Effector memory CD4-positive, alpha-beta T cell (primary cell): ENCODE measurements at places on chromosomes 3 and 15.

- H3K27me3 ChIP-seq, result no peaks in the 10 kb centered on the region
- H3K36me3 ChIP-seq, result no peaks in the 10 kb centered on the region
- peak overlapping the region; percentile 78 for H3K27ac ChIP-seq
These were observed 1.2 kb downstream of the MB21D2 start for GRCh38 chr3:192916371-192917027.

GRCh38 chr3:38085311-38085942, 46.4 kb downstream of the DLEC1 start:
- H3K36me3 ChIP-seq, result no peaks in the 10 kb centered on the region
- no peak overlapping the region for H3K27ac ChIP-seq
- no peaks in the 10 kb centered on the region for H3K27me3 ChIP-seq
- H3K4me1 ChIP-seq, result no peaks in the 10 kb centered on the region

GRCh38 chr3:32818970-32819511, 1.2 kb downstream of the TRIM71 start:
- no peaks in the 10 kb centered on the region for H3K36me3 ChIP-seq
- peaks cover 13% of the 10 kb centered on the region for H3K27me3 ChIP-seq
- peaks cover 8% of the 10 kb centered on the region for H3K4me1 ChIP-seq

- no peak overlapping the region for H3K4me3 ChIP-seq
- H3K27me3 ChIP-seq, result peaks cover 12% of the 10 kb centered on the region
- H3K36me3 ChIP-seq, result peaks cover 5% of the 10 kb centered on the region
- peaks cover 23% of the 10 kb centered on the region for H3K4me1 ChIP-seq
These were observed 1.5 kb upstream of the SNX22 start for GRCh38 chr15:64149893-64150578.

DNA sequence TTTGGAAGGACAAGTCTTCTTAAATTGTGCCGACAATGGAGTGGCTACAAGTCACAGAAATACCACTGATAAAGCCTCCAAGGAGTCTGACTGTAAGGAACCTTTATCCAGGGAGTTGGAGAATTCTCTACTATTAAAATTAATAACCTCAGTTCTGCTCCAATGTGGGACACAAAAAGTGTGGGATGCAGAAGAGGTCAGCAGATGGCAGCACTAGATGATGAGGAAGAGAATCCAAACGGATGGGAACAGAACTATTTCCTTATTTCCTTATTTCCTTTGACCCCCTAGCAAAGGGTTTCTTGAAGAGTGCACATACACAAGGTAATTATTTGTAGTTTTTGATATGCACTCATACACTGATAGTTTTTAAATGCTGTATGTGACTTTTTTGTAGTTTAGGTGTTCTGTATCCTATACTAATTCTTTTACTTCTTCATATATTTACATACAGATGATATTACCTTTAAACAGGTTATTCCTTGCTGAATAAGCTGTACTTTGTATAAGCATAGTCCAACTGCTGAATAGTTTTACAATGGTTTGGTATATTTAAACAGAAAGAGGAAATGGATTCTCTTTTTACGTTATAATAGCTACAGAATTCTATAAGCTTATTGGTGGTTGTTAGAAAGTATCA, 25.6 kb upstream of the NLGN1 start:
- no peaks in the 10 kb centered on the region for H3K4me1 ChIP-seq
- no peaks in the 10 kb centered on the region for H3K36me3 ChIP-seq
- no peak overlapping the region for H3K27ac ChIP-seq
- DNase-seq, result no peak
- H3K4me3 ChIP-seq, result no peak overlapping the region

GRCh38 chr3:43223670-43224364, 62.5 kb upstream of the SNRK start:
- no peaks in the 10 kb centered on the region for H3K36me3 ChIP-seq
- H3K27me3 ChIP-seq, result no peaks in the 10 kb centered on the region
- no peak for DNase-seq
- H3K4me3 ChIP-seq, result no peak overlapping the region

- no peak overlapping the region for H3K4me3 ChIP-seq
- DNase-seq, result no peak
- H3K27ac ChIP-seq, result no peak overlapping the region
- H3K4me1 ChIP-seq, result no peaks in the 10 kb centered on the region
- no peaks in the 10 kb centered on the region for H3K27me3 ChIP-seq
- no peaks in the 10 kb centered on the region for H3K36me3 ChIP-seq
These were observed 253.2 kb upstream of the LRTM1 start for GRCh38 chr3:55180936-55181535.

DNA sequence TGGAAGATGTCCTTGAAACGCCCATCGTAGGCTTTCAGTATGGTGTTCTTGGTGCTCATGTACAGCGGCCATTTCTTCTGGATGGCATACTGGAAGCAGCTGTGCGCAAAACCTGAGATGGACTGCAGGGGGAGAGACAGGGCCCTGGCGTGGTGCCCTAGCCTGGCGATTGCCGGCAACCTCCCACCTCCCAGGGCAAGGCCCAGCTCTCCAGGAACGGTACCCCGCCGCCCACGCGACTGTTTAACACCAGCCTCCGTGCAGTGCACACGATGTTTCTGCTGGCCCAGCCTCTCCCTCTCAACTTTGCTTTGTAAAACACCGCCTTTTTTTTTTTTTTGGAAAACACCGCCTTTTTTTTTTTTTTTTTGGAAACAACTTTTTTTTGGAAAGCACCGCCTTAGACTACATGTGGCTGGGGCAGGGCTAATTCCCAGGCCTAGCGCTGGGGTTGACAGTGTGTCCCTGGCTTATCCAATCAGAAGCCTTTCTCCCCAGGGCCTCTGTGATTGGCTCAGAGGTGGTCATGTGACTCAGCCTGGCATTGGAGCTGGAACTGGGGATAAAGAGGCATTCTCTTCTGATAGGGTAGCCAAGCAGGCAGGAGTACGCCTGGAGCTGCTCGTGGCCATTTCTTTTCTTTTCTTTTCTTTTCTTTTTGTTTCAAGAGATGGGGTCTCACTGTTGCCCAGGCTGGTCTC, 14.7 kb downstream of the IDH2 start:
- no peak overlapping the region for H3K4me3 ChIP-seq
- H3K27ac ChIP-seq, result no peak overlapping the region
- peaks cover 51% of the 10 kb centered on the region for H3K36me3 ChIP-seq
- no peak for DNase-seq
- H3K4me1 ChIP-seq, result no peaks in the 10 kb centered on the region

DNA sequence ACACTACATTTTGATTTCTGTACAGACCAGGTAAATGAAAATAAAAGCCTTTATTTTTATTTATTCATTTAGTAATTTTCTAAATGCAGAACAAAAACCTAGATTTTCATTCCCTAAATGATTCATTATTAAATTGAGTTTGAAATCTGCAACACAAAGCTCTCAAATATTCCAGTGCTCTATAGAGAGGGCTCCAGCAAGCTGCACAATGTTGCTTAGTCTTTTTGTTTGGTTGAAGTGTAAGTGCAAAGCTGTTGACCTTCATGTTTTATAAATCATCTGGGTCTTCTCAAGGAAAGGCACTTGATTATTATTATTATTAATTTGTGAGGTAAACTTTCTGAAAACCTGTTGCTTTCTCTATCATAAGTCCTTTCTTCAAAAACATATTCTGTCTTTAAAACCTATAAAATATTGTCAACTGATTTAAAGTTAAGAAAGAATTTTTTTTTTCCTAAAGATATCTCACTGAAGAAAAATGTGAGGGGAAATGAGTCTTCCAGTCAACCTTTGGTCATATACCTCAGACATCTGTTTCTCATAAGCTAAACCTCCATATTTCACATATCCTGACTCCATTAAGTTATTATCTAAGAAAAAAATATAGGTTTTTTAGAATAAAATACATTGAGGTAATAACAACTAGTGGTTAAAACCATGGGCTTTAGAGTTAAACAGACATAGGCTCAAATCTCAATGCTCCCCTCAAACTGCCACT, 100.7 kb downstream of the ZIC4 start:
- no peak for DNase-seq
- no peak overlapping the region for H3K4me3 ChIP-seq
- H3K4me1 ChIP-seq, result no peaks in the 10 kb centered on the region
- H3K27ac ChIP-seq, result no peak overlapping the region
- H3K27me3 ChIP-seq, result no peaks in the 10 kb centered on the region
- H3K36me3 ChIP-seq, result no peaks in the 10 kb centered on the region

- DNase-seq, result no peak
- no peaks in the 10 kb centered on the region for H3K4me1 ChIP-seq
- H3K27ac ChIP-seq, result no peak overlapping the region
- H3K36me3 ChIP-seq, result no peaks in the 10 kb centered on the region
- no peaks in the 10 kb centered on the region for H3K27me3 ChIP-seq
- H3K4me3 ChIP-seq, result no peak overlapping the region
These were observed 46.1 kb upstream of the TMCO5A start for GRCh38 chr15:37888356-37888755.

GRCh38 chr15:64755427-64755940, 19.9 kb downstream of the RBPMS2 start:
- no peaks in the 10 kb centered on the region for H3K27me3 ChIP-seq
- H3K36me3 ChIP-seq, result no peaks in the 10 kb centered on the region
- DNase-seq, result no peak
- no peak overlapping the region for H3K27ac ChIP-seq
- no peaks in the 10 kb centered on the region for H3K4me1 ChIP-seq

- no peak overlapping the region for H3K27ac ChIP-seq
- no peaks in the 10 kb centered on the region for H3K27me3 ChIP-seq
- DNase-seq, result no peak
- no peaks in the 10 kb centered on the region for H3K36me3 ChIP-seq
These were observed 177.7 kb downstream of the ISL2 start for GRCh38 chr15:76514282-76514681.

GRCh38 chr3:167450195-167450594, 23.6 kb downstream of the SERPINI2 start:
- H3K4me3 ChIP-seq, result no peak overlapping the region
- no peak for DNase-seq
- H3K36me3 ChIP-seq, result no peaks in the 10 kb centered on the region
- H3K27ac ChIP-seq, result no peak overlapping the region
- H3K27me3 ChIP-seq, result no peaks in the 10 kb centered on the region
- no peaks in the 10 kb centered on the region for H3K4me1 ChIP-seq

- H3K27ac ChIP-seq, result no peak overlapping the region
- DNase-seq, result no peak
- peaks cover 16% of the 10 kb centered on the region for H3K4me1 ChIP-seq
These were observed 118.2 kb downstream of the ADAM10 start for GRCh38 chr15:58631319-58631718.

DNA sequence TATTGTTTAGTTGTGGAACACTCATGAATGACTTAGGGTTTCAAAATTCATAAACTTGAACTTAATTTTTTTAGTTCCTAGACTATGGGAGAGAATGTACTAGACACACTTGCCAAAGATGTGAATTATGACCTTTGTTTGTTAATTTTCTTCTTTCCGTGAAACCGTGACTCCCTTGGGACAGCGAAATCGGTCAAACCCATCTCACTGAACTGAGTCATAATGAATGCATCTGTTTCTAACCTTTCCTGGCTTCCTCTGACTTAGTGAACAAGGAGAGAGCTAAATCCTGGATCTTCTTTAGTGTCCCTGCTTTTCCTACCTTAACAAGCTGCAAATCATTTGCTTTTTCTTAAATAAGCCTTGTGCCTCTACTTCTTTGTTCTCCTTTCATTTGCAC, 85.5 kb downstream of the LARS2 start:
- H3K27me3 ChIP-seq, result no peaks in the 10 kb centered on the region
- H3K36me3 ChIP-seq, result peaks cover 16% of the 10 kb centered on the region
- DNase-seq, result no peak
- no peaks in the 10 kb centered on the region for H3K4me1 ChIP-seq
- H3K27ac ChIP-seq, result no peak overlapping the region
- H3K4me3 ChIP-seq, result no peak overlapping the region

- H3K27me3 ChIP-seq, result no peaks in the 10 kb centered on the region
- no peak for DNase-seq
- no peaks in the 10 kb centered on the region for H3K4me1 ChIP-seq
- no peak overlapping the region for H3K4me3 ChIP-seq
These were observed 1068.6 kb upstream of the CADM2 start for GRCh38 chr3:83890039-83890762.

GRCh38 chr15:38220606-38221273, 31.9 kb upstream of the SPRED1 start:
- no peaks in the 10 kb centered on the region for H3K36me3 ChIP-seq
- no peaks in the 10 kb centered on the region for H3K27me3 ChIP-seq
- DNase-seq, result no peak

- H3K4me1 ChIP-seq, result no peaks in the 10 kb centered on the region
- no peaks in the 10 kb centered on the region for H3K36me3 ChIP-seq
- H3K4me3 ChIP-seq, result no peak overlapping the region
These were observed 64.0 kb downstream of the TCAIM start for GRCh38 chr3:44402548-44402947.

DNA sequence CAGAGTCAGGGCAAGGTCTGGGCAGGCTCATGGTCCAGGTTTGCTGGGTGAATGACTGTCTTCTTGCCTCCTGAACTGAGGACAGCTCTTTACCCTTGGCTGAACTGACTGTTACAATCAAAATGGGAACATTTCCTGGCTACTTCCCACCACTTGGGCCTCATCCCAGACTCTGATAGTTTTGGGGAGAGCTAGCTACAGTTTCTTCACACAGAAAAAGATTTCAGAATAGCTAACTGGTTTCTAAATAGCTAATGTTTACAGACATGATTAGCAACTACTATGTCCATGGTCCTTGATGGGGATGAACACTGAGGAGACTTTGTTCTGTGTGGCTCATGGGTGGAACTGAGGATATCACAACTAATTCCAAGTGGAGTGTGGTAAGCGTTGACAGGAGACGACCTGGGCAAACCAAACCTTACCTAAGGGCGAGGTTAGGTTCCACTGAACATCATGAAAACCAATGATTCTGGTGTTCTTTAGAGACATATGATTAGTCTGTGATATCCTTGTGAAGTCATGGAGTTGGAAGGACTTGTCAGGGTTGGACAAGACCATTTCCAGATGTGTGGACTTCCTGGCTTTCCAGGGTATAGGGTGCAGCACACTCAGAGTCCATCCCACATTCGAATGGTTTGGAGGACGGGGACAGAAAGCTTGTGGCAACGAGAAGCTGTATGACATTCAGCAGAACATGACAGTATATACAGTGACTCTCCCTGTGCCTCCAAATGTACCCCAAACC, 7.3 kb downstream of the ALPK3 start:
- H3K4me3 ChIP-seq, result no peak overlapping the region
- H3K27ac ChIP-seq, result no peak overlapping the region
- no peaks in the 10 kb centered on the region for H3K27me3 ChIP-seq

GRCh38 chr15:94100863-94101262, 130.5 kb upstream of the MCTP2 start:
- H3K27ac ChIP-seq, result no peak overlapping the region
- no peaks in the 10 kb centered on the region for H3K27me3 ChIP-seq
- H3K36me3 ChIP-seq, result no peaks in the 10 kb centered on the region
- no peaks in the 10 kb centered on the region for H3K4me1 ChIP-seq
- no peak overlapping the region for H3K4me3 ChIP-seq

DNA sequence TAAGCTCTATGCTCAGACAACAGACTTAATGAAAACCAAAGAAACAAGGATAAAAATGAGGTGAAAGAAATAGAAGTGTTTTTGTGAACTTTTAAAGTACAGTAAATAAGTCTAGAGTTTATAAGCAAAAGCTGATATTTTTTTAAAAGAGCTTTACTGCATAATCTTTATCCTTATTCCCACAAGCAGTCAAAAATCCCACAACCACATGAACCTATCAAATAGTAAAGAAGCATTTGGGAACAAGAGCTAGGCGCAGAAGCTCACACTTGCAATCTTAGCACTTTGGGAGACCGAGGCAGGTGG, 103.8 kb upstream of the TJP1 start:
- no peaks in the 10 kb centered on the region for H3K27me3 ChIP-seq
- no peaks in the 10 kb centered on the region for H3K4me1 ChIP-seq
- DNase-seq, result no peak
- H3K36me3 ChIP-seq, result no peaks in the 10 kb centered on the region
